Dermis lymphatic vessel endothelial cell (primary cell): ENCODE measurements at places on chromosomes 2 and 18. TPM values are rescaled to one million over a fixed set of nuclear protein-coding genes. Genes with fewer than 3 reads are reported as not detected.

CD8A gene
- total RNA-seq: not detected in 2 replicates

ARHGEF4 gene
- total RNA-seq: 0.09 and 0.98 TPM in 2 replicates

RNASEH1 gene
- 26.0 and 27.5 TPM in 2 replicates for total RNA-seq

PDCL3 gene
- total RNA-seq: 12.4 and 13.9 TPM in 2 replicates

CNTNAP5 gene
- total RNA-seq: under 0.01 TPM in 1 of 2 replicates, not detected in the other

SERPINB13 gene
- total RNA-seq: not detected in 2 replicates

LAMA3 gene
- total RNA-seq: 4.8 and 13.4 TPM in 2 replicates

MAP3K19 gene
- not detected in 2 replicates for total RNA-seq

MGAT4A gene
- total RNA-seq: 3.5 and 6.8 TPM in 2 replicates

DSC2 gene
- total RNA-seq: 0.09 and 0.11 TPM in 2 replicates

PCARE gene
- not detected in 2 replicates for total RNA-seq

SCG2 gene
- total RNA-seq: under 0.01 TPM in 1 of 2 replicates, not detected in the other

FEV gene
- not detected in 2 replicates for total RNA-seq

ATP8B1 gene
- 20.4 and 31.9 TPM in 2 replicates for total RNA-seq

DPYSL5 gene
- total RNA-seq: not detected in 2 replicates

VSNL1 gene
- not detected in 2 replicates for total RNA-seq

LRP2 gene
- under 0.01 TPM in 2 replicates for total RNA-seq

DUSP19 gene
- 2.5 and 4.4 TPM in 2 replicates for total RNA-seq

GCG gene
- total RNA-seq: not detected in 2 replicates

SATB2 gene
- 0.69 and 1.4 TPM in 2 replicates for total RNA-seq

NYAP2 gene
- total RNA-seq: not detected in 2 replicates

KCNK3 gene
- total RNA-seq: under 0.01 TPM in 2 replicates

C2orf76 gene
- 12.3 and 14.5 TPM in 2 replicates for total RNA-seq

SDC1 gene
- 5.3 and 16.2 TPM in 2 replicates for total RNA-seq

DLX2 gene
- total RNA-seq: under 0.01 TPM in 1 of 2 replicates, not detected in the other

IL36B gene
- not detected in 2 replicates for total RNA-seq

MC5R gene
- not detected in 2 replicates for total RNA-seq

ROCK2 gene
- total RNA-seq: 58.7 and 66.1 TPM in 2 replicates

PFN4 gene
- total RNA-seq: 0.17 and 0.76 TPM in 2 replicates

RGPD4 gene
- total RNA-seq: not detected in 2 replicates

CHRNG gene
- total RNA-seq: not detected in 2 replicates

CCDC74B gene
- total RNA-seq: 0.17 and 5.0 TPM in 2 replicates

SERTAD2 gene
- 6.2 and 6.4 TPM in 2 replicates for total RNA-seq

THUMPD2 gene
- 4.6 and 5.7 TPM in 2 replicates for total RNA-seq

SCTR gene
- total RNA-seq: not detected in 2 replicates

CDCA7 gene
- 2.0 and 3.2 TPM in 2 replicates for total RNA-seq

ALK gene
- total RNA-seq: not detected in 2 replicates

CTNNA2 gene
- total RNA-seq: not detected in 2 replicates

C2orf78 gene
- not detected in 2 replicates for total RNA-seq

SKA1 gene
- 1.8 and 2.2 TPM in 2 replicates for total RNA-seq

SAG gene
- total RNA-seq: not detected in 2 replicates

ATG4B gene
- total RNA-seq: 55.7 and 68.6 TPM in 2 replicates

RESP18 gene
- not detected in 2 replicates for total RNA-seq

CLASP1 gene
- total RNA-seq: 30.8 and 32.0 TPM in 2 replicates

KCNF1 gene
- 3.4 and 7.3 TPM in 2 replicates for total RNA-seq

RPRM gene
- not detected in 2 replicates for total RNA-seq

SERPINB11 gene
- total RNA-seq: not detected in 2 replicates

DSG1 gene
- not detected in 2 replicates for total RNA-seq

AQP12A gene
- total RNA-seq: not detected in 2 replicates

ZAP70 gene
- 0.11 and 0.34 TPM in 2 replicates for total RNA-seq

CPO gene
- total RNA-seq: not detected in 2 replicates

FOXD4L1 gene
- total RNA-seq: under 0.01 TPM in 1 of 2 replicates, not detected in the other

SLC4A3 gene
- under 0.01 and 0.26 TPM in 2 replicates for total RNA-seq

NGEF gene
- total RNA-seq: under 0.01 and 0.22 TPM in 2 replicates

LDLRAD4 gene
- 13.4 and 28.6 TPM in 2 replicates for total RNA-seq

LRRTM4 gene
- total RNA-seq: not detected in 2 replicates

ITGB6 gene
- not detected in 2 replicates for total RNA-seq

HOXD1 gene
- 5.9 and 10.0 TPM in 2 replicates for total RNA-seq
